T-helper 1 cell (primary cell): ENCODE measurements at places on chromosomes 5 and 9.

DNA sequence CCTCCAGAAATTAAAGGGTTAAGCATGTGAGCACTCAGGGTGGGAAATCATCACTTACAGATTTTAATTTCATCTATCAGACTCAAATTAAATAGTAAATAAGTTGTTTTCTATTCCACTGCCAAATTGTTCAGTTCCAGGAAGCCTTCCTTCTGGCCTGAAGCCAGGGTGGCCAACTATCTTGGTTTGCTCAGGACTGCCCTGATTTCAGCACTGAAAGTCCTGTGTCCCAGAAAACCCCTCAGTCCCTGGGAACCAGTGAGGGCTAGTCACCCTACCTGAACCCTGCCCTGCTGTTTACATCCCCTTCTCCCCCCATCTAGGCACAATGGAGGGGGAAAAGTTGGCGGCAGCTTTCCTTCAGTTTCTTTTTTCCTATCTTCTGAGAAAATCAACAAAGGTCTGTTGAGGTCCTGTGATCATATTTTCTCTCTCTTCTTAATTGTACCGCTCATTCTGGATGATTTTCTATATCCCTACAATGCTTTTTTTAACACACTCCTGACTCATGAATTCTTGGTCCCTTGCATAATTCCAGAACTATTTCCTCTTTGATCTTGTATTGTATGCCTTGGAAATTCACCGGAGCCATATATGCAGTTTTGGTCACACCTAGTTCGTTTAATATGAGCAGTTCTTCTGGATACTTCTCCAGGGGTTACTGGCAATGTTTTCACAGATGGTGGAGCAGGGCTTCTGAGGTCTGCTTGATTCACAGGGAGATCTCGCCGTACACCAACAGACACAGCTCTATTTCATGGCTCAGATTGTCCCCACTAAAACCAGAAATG lies 103.8 kb downstream of the MAP1B start:
- no peak for DNase-seq

DNA sequence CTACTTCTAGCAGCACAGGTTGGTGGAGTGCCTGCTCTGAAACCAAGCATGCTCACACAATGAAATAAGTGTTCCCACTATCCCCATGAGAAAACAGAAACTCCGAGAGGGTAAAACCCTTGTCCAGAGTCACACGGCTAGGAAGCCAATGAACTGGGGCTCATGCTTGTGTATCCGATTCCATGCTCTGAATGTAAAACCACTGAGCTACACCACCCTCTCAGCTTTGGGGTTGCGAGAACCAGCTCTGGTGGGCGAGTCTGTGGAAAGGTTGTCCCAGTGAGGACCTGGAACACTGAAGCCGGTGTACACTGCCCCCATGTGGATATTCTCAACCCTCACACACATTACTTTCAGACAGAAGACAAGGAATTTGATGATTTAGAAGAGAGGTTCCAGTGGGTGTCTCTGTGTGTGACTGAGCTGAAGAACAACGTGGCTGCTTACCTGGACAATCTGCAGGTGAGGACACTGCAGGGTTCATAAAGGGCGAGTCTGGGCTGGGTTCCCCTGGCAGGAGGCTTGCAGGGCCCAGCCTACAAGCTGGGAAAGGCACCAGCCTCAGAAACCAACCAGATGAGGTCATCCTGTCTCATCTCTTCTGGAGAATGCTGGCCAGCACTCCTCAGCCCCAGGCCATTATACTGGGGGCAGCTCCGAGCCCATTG lies 37.4 kb downstream of the ARHGEF37 start:
- DNase-seq: peak; percentile 13

DNA sequence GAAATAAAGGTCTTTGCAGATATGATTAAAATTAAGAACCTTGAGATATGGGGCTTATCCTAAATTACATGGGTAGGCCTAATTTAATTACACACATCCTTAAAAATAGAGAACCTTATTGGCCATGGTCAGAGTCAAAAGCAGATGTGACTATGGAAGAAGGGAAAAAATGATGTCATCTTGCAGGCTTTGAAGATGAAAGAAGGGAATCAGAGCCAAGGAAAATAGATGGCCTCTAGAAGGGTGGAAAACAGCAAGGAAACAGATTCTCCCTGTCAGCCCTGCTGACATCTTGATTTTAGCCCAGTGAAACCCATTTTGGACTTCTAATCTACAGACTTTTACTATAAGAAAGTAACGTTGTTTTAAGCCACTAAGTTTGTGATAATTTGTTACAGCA lies 37.6 kb upstream of the KCNN2 start:
- DNase-seq: no peak

DNA sequence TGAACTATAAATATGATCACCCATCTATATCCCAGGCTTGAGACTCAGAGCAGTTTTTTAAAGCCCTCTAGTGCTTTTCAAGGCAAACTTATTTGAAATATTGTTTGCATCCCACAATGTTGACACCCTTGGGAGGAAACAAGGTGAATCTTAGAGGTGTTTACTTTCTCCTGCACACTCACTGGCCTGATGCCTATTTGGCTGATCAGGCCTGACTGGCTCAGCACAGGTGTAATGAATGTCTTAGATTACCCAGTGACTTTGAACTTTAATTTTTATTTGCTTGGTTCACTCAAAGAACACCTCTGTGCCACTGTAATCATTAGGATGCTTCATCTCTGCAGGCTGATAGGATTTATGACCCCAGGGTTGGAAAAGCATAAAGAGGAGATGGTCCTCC lies 158.3 kb downstream of the KCTD16 start:
- DNase-seq: no peak

DNA sequence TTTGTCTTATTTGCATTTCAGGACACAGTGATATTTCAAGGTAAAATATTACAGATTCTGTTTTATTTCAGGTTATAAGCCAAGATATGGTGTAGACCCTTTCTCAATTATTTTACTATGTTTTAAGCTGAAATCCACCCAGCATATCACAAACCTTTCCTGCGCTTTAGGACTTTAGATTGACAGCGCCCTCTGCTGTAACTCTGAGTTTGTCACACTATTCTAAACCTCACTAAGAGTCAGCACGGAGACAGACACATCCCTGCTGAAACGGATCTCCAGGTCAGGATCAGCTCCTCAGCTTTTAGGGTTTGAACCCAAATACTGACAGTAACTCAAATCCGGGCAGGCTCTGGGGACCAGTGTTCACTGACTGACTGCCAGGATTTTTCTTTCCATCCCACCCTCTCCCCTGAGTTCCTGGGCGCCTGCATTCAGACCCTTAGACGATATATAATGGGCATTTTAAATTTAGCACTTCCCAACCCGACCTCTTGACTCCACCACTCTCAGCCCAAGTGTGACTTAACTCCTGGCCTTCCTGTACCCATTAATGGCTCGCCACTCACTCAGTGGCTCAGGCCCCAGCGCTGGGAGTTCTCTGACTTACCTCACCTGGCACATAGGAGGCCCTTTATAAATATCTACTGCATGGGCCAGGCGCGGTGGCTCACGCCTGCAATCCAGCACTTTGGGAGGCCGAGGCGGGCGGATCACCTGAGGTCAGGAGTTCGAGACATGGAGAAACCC lies 33.5 kb downstream of the TLX3 start:
- DNase-seq: peak; percentile 13

DNA sequence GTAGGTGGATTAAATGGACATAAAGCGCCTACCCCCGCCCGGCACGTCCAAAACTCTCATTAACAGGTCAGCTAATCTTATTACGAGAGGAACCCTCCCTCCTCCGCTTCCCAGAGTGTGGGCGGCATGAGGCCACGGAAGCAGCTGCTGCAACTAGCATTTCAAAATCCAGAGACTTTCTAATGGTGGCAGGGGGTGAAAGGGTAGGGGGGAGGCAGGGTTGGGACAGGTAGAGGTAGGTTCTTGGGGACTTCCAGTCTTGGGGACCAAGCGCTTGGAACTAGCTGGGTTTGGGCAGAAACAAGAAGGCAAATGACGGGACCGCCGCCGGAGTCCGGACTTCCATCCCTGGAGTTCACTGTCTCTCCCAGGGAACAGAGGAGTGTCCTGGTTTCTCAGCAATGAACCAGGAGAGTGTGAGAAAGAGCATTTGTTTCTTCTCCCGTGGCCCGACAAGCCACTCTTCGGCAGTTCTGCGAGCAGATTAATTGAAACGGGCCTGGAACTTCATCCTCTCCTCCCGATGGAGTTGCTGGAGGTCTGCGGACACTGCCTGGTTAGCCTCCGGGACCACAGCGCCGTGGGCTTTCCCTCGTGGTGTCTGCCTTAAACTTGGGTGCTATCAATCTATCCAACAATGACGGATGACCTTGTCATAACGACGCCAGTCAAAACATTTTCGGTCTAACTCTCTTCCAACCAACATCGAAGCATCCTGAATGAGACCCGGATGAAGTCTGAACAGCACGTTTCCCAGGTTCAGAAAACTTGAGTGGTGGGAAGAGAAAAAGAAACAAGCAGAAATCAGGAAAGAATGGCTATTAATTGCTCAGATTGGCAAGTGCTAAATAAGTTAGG lies 1.6 kb upstream of the PRDM6 start:
- no peak for DNase-seq

- DNase-seq: no peak
These were observed 6.7 kb downstream of the GAPT start for GRCh38 chr5:58497921-58498320.

GRCh38 chr5:84168841-84169240 lies 215.8 kb downstream of the EDIL3 start:
- no peak for DNase-seq
